Dermis microvascular lymphatic vessel endothelial cell (primary cell): ENCODE measurements at places on chromosomes 11 and 22. TPM values are rescaled to one million over a fixed set of nuclear protein-coding genes. Genes with fewer than 3 reads are reported as not detected.

Gene FUT4
- 3.7 and 6.1 TPM in 2 replicates for total RNA-seq

GRCh38 chr11:65430406-65431217 lies 8.0 kb downstream of the NEAT1 start:
- DNase-seq: peak; percentile 54

Gene OR8G1
- total RNA-seq: under 0.01 TPM in 1 of 2 replicates, not detected in the other

DNA sequence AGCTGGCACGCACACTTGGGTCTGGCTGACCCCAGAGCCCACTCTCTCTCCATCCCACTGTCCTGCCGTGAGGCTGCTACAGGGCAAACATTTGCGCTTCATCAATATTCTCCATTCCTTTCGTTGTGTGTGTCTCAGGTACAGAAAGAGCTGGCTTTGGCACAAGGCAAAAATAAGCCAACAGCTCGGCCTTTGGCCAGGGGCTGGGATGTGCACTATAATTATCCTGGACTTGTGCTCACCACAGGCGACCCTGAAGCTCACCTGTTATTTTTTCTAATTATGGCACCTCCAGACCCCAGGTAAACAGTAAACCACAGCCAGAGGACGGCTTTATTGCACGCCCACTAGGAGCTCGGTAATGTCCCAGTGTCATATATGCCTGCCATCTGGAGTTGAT lies 10.9 kb downstream of the ZMAT5 start:
- no peak for DNase-seq

GRCh38 chr11:79436919-79437277 lies 3.9 kb downstream of the TENM4 start:
- DNase-seq: no peak

DNA sequence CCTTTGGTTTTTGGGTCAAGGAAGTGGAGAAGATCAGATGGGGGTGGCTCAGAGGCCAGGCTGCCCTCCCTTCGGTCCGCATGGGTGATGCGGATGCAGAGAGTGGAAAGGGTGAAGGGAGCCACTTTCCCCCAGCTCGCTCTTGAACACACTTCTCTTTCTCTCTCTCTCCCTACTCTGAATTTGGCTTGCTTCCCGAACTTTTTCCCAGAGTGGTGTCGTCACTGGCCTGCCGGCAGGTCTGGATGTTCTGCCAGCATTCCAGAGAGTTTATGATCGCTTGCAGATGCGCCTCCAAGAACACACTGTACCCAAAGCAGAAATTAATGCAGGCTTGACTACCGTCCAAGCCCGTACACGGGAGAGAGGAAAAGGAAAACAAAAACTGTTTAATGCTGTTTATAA lies 103.2 kb downstream of the ZBTB16 start:
- DNase-seq: peak; percentile 96

DNA sequence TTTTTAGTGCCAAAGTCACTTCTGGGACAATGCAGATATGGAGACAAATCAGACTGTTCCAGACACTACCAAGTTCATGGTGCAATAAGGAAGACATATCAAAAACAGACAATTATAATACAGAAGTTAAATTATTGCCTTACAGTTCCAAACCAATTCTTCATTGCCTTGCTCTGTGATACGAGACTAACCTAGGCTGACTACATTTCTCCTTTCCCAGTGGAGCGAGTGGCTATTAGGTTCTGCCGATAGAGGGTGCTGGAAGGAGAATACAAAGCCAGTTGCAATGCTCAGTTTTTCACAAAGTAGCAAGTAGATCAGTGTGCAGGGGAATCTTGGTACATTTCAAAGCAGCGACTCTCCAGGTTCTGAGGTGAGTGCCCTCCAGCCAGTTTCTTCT lies 67.8 kb downstream of the FAM168A start:
- no peak for DNase-seq

Gene ROM1
- total RNA-seq: 2.9 and 3.3 TPM in 2 replicates
